ENCODE measurements at places on chromosomes 6 and 20. TPM values are rescaled to one million over a fixed set of nuclear protein-coding genes. Genes with fewer than 3 reads are reported as not detected.

PLEKHG1 gene
- 13.4 TPM for total RNA-seq

EYA4 gene
- 0.17 TPM for total RNA-seq

SLC17A2 gene
- total RNA-seq = not detected

SLC32A1 gene
- total RNA-seq = not detected

SMPD2 gene
- total RNA-seq = 17.0 TPM

CST7 gene
- not detected for total RNA-seq

PLCB1 gene
- total RNA-seq = 0.17 TPM

LZTS3 gene
- 21.7 TPM for total RNA-seq

LIN28B gene
- not detected for total RNA-seq

CRISP2 gene
- total RNA-seq = 0.10 TPM

MCHR2 gene
- not detected for total RNA-seq

SPAG4 gene
- 37.0 TPM for total RNA-seq

PDYN gene
- total RNA-seq = not detected

RSPH4A gene
- not detected for total RNA-seq

HLA-G gene
- 1.7 TPM for total RNA-seq

FYN gene
- 39.4 TPM for total RNA-seq

LY6G6F gene
- not detected for total RNA-seq

HCRTR2 gene
- not detected for total RNA-seq

C6orf163 gene
- not detected for total RNA-seq

BPI gene
- not detected for total RNA-seq
